Caudate nucleus (tissue), 63 donors: ENCODE measurements at places on chromosomes 2 and 18.
A peak's percentile ranks its signal among the peaks of the same experiment; 100 is the strongest.

DNA sequence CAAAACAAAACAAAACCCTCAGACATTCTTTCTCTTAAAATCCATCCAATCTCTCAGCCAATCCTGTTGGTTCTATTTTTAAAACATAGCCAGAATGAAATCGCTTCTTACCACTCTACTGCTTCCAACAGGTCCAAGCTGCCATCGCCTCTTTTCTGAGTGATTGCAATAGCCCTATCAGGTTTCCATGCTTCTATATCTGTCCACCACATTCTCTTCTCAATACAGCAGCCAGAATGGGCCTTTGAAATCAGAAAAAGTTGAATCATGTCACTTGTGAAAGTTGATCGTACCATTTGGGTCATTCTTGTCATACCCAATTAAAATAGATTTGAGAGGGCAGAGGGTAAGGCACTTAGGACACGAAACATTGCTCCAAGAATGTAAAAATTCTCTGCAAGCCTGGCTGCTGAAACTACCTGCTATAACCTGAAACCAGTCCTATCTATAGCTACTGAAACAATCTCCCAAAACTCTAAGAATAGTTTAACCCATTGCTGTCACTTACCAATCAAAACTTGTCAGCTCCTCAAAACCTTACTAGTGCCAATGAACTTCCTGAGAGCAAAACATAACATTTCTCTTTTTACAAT is 3.3 kb upstream of the MTLN start:
- DNase-seq = no peak

DNA sequence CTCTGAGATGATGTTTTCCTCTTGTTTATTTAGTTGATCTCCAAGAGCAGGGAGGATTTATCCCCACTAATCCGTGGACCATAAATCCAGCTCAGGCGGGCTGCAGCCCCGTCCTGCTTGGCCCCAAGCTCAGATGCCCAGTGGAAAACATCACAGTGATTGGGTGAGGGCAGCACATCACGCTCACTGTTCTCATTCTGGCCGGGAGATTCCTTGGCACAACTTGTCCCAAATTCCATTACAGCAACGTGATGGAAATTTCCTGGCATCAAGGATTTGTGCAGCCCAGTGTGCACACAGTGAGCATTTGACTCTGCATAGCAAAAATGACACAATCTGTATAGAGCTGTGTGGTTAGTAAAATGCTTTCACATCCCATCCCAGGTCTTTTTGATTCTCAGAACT is 96.8 kb downstream of the VAPA start:
- peak; percentile 25 for DNase-seq

DNA sequence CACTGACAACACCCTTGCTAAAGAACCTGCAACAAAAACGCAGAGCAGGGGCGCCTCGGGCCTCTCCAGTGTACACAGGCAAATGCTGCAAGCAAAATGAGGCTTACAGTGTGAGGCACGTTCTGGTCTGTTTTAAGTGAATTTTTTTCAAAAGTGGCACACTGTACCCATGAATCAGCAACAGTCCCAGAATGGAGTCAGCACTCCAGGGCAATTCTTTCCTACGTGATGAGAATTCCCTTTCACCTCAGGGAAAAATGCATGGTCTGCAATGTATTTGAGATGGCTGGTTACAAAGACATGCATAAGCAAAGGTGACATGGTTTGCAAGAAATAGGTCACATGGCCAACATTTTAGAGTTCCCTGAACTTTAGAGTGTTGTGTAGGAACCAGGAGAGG is 94.4 kb downstream of the UXS1 start:
- DNase-seq = no peak

DNA sequence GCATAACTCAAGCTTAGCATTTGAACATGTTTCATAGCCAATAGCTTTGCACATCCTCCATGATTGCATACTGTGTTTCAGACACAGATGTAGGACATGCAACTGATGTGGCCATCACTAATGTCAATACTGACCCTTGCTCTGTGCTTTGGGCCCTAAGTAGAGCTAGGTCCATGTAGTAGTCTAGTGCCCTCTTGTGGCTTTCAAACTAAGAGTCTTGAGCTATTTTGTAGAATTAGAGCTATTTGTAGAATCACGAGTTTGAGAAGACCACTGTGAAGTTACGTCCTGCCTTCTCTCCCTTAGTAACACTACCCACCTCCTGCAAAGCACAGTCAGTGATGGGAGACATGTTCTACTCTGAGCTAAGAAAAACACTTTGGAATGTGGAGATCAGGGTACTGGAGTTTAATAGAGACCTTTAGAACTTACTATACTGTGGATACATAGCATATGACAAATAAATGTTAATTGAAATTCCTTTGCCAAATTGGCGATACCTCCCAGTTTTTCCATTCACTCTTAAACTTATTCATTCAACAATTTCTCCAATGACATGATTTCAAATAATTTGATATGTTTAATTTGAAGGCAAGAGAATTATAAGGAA is 306.5 kb upstream of the TNP1 start:
- DNase-seq = no peak

DNA sequence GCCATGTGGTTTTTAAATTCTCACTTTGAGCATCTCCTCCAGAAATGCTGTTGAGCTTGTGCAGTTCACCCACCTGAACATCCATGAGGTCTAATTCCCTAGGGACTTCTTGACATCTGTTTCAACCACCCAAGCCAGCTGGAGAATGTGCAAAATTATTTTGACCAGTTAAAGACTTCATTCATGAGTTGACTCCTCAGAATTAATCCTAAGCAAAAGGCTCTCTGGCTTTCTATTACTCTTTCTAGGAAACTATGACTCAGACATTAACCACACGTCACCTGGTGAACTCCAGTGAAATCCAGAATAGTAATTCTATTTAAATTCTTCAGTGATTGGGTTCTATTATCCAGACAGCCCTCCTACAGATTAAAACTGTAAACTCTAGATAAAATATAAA is 247.5 kb downstream of the NBAS start:
- DNase-seq = no peak

GRCh38 chr2:15584767-15585469 is 6.8 kb upstream of the DDX1 start:
- no peak for DNase-seq

DNA sequence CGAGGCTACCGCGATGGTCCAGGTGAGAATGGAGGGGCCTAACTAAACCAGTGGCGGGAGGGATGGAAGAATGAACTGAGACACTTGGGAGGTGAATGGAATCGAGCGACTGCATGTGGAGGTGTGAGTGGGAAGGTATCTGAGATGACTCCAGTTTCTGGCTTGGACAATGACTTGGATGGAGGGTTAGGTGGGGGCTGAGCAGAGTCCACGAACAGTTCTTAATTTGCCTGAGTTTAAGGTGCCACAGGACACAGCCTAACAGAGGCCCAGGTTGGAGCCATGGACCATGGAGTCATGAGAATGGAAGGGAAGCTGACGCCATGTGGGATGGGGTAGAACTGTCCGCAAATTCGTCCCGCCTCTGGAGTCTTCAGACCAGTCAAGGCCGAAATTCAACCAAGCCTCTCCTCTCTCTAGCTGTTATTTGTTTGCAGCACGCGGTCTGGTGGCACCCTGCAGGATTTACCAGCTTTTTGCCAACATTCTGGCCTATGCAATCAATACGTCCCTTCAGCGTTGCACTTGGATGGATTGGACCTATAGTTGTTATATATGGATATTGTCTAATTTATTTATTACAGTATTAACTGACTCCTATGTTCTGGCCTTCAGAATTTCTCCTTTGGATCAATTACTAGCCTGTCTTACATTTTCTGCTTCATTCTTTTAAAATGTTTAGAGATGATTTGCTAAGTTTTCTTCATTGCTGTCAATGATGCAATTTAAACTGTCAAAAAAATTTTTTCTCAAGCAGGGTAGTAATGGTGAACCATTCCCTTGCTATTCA is 940 bp upstream of the BOLA3 start:
- DNase-seq = no peak

DNA sequence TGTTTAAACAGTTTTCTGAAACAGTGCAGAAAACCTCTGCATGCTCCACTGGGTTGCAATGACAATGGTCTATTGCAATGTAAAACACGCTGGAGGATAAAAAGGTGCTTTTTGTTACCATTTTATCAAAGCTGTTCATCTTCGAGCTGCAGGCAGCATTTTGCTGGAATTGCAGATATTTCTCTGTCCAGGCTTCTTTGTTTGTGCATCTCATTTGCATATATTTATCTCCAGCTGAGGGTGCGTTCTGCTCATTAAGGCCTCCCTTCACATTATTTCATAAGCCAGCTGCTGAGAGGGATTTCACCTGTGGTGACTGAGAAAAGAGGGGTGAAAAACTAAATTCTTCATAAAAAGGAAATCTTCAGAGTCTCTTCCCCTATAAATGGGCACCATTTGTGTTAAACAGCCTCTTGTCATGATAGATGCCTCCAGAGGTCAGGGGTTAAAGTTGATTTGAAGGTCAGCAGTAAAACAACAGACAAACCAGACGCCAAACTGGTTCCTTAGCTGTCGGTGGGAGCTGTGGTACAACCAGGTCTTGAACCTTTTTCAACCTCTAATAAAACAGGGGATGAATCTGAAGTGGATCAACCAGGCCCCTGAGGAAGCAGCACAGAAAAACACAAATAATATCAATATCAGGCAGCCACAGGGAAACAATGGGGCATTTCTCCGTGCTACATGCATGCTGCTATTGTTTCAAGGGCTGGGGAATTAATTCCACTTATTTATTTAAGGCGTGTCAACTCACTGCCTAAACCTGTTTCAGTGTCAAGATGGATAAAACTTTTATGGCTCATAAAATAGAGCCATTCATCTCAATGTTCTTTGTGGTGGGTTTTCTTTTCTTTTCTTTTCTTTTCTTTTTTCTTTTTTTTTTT is 265.1 kb downstream of the MEIS1 start:
- no peak for DNase-seq

DNA sequence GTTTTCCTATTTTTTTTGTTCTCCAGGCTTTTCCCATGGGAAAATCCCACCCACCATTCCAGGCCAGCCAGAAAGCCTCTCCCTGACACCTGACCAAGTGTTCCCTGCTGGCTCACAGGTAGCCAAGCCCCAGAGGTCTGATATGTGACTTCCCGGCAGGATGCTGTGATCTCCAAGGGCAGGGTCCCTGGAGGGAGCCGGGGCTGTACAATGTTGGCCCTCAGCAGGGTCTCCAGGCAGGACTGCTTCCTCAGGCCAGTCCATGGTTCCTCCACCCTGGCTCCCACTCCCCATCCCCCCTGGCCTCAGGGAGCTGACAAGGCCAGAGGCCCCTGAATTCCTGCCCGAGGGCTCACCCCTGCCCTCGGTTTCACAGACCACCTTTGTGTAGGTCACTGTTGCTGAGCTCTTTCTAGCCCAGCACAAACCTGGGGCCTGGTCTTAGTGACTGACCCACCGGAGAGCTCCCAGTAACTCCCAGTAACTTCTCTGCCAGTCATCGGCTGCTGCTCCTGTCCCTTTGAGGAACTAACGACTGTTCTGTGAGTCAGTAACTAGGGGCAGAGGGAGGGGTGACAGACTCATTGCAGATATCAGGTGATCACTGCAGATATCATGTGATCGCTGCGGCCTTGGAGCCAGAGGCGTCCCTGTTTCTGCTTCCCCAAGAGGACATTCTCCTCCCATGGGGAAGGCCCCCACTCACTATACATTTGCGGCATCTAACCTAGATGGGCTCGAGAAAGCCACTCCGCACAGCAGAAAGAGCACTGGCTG is 38.7 kb downstream of the SDC1 start:
- no peak for DNase-seq

GRCh38 chr2:97669448-97669847 is at the start of gene C2orf92:
Gene C2orf92, plus strand, starts transcription at chr2:97669713. Its CDS starts 76 bp downstream, at chr2:97669789.
- DNase-seq = no peak

- DNase-seq = no peak
Measured at GRCh38 chr2:201271917-201272316, 11.6 kb downstream of the CASP8 start.

GRCh38 chr2:55139305-55139704 is 89.1 kb upstream of the RTN4 start:
- no peak for DNase-seq

- DNase-seq = no peak
Measured at GRCh38 chr18:67194886-67195285, 321.6 kb downstream of the DSEL start.

GRCh38 chr18:78813936-78814710 is 165.5 kb upstream of the SALL3 start:
- DNase-seq = no peak

GRCh38 chr18:415617-416612 is 84.6 kb downstream of the COLEC12 start:
- no peak for DNase-seq

- DNase-seq = no peak
Measured at GRCh38 chr2:179554639-179555386, 290.2 kb upstream of the SESTD1 start.

GRCh38 chr2:175823002-175823706 is 178.9 kb downstream of the LNPK start:
- no peak for DNase-seq

GRCh38 chr18:27719680-27720079 is 457.2 kb downstream of the CDH2 start:
- DNase-seq = no peak

DNA sequence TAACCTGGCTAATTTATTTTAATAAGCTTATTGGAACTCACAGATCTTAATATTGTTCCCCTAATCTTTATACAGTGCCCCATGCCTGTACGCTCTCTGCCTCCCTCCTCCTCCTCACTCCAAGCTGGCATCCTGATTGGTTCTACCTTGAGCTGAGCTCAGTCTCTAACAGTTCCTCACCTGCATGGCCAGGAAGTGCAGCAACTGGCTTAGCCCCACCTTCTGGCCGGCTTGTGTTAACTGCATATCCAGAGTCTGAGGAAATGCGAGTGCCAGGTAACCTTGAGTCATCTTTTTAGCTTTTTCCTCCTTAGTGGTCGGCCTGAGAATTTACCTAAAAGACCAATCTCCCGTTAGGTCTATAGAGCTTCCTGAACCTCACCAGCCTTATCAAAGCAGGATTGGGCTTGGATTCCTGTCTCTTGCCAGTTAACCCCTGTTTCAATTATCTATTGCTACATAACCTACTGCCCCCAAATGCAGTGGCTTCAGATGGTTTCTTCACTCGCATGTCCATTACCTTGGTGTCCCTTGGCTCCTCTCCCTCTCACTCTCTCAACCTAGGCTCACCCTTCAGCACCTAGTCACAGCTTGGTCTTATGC is 89.5 kb upstream of the STK39 start:
- DNase-seq = peak; percentile 15

GRCh38 chr2:28583899-28584553 is 88.2 kb downstream of the PLB1 start:
- peak; percentile 72 for DNase-seq

- no peak for DNase-seq
Measured at GRCh38 chr2:163401481-163401880, 334.3 kb downstream of the FIGN start.

- DNase-seq = no peak
Measured at GRCh38 chr2:644871-645270, 32.3 kb downstream of the TMEM18 start.

GRCh38 chr2:178193823-178194599 is at the start of gene OSBPL6:
Gene OSBPL6, plus strand, starts transcription at chr2:178194512. Its CDS starts 111,673 bp downstream, at chr2:178306185.
- peak; percentile 48 for DNase-seq
